ENCODE measurements at places on chromosomes 16 and 17.
A peak's percentile ranks its signal among the peaks of the same experiment; 100 is the strongest.

- no peak for DNase-seq
Observed at GRCh38 chr16:84537491-84538151, 33.2 kb upstream of the MEAK7 start.

GRCh38 chr17:48442819-48443218 lies 12.8 kb upstream of the SKAP1 start:
- no peak for DNase-seq

DNA sequence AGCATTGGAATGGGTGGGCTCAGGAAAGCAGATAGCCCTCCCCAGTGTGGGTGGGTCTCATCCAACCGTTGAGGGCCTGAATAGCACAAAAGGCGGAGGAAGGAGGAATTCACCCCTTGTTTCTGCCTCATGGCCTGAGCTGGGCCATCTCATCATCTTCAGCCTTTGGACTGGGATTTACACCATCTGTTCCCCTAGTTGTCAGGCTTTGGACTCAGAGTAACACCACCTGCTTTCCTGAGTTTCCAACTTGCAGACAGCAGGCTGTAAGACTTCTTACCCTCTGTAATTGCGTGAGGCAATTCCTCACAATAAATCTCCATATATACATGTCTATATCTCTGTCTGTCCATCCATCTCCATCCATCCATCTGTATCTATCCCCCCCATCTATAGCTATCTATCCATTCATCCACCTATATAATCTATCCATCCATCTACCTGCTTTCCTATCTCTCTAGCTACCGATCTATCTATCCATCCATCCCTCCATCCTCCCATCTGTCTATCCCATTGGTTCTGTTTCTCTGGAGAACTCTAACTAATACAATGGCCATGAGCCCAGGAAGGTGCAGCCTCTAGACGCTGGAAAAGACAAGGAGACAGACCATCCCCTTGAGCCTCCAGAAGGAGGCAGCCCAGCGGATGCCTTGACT lies 21.3 kb downstream of the DNAH17 start:
- no peak for DNase-seq

DNA sequence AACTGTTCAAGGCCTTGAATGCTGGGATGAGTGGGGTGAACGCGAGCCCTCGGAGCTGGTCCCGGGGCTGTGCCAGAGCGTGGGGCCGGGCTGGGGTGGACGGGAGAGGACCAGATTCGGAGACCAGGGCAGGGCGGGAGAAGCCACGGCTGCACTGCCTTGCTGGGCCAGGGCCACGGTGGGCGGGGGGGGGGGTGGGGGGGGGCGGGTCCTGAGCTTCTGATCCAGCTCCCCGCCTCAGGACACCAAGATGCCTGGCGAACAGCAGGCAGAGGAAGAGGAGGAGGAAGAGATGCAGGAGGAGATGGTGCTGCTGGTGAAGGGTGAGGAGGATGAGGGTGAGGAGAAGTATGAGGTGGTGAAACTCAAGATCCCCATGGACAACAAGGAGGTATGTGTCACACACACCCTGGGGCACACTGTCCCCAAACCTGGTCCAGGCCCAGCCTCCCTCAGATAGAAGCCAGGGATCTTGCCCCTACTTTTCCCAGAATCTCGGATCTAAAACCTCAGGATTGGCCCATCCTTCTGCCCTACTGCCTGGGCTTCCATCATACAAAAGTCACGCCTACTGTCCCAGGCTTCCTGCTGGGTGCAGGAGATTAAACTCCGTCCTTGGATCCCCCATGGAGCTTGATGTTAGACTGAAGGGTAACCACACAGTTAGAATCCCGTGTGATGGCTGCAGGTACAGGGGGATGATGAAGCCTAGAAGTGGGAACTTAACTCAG lies 563 bp downstream of the ZNF771 start:
- peak; percentile 65 for DNase-seq

GRCh38 chr16:29963021-29963743 lies 1.3 kb downstream of the TMEM219 start:
- DNase-seq: no peak

- DNase-seq: no peak
Observed at GRCh38 chr17:65509032-65509431, 52.4 kb downstream of the AXIN2 start.

DNA sequence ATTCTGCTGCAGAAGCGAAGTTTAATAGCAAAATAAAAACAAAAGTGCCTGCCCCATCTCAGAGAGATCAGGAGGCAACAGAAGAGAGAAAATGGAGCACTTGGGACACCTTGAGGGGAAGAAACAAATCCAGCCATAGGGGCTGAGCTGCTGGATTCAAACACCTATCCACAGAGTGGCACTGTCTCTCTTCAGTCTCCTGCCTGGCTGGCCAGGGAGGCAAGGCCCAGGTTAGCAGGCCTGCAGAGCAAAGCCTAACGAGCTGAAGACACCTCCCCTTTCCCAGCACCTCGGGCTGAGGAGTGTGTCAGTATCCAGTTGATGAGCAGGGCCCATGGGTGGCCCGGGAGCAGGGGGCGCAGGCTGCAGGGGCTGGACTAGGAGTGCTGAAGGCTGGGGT lies 8.8 kb upstream of the KRT31 start:
- DNase-seq: no peak

DNA sequence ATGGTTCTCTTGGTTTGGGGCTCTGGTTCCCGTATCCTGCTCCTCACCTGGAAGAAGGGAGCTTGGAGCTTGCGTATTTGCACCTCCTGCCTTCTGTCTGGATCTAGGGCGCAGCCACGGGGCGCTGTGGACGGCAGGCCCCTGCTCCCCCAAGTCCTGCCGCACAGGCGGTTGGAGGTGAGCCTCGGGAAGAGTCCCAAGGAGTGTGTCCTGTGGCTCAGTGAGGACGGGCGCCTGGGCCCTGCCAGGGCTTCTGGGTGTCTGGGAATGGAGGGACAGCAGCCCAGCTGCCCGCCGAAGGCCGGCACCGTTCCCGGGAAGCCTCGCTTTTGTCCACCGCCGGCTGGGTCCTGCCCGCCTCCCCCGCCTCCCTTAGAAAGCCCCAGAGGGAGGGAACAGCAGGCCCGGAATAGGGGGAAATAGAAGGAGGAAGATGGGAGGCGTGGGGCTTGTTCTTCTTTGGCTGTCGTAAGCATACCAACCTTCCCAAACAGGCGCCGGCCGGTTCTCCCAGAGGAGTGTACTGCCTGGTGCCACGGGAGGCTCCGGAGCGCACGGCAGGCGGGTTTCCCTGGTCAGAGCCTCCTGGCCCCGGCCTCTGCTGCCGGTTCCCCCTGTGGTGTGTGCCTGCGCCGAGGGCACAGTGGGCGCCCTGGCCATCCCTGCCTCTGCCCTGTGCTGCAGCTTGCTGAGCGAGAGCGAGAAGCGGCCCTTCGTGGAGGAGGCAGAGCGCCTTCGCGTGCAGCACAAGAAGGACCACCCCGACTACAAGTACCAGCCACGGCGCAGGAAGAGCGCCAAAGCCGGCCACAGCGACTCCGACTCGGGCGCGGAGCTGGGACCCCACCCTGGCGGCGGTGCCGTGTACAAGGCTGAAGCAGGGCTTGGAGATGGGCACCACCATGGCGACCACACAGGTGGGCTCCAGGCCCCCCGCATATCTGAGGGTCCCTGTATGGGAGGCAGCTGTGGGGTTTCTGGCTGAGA lies 1.8 kb downstream of the SOX8 start:
- no peak for DNase-seq

GRCh38 chr17:82235775-82236141 lies 6.9 kb downstream of the SLC16A3 start:
- DNase-seq: no peak

GRCh38 chr16:66905633-66906539 lies 12.8 kb downstream of the CDH16 start:
- DNase-seq: peak; percentile 60

DNA sequence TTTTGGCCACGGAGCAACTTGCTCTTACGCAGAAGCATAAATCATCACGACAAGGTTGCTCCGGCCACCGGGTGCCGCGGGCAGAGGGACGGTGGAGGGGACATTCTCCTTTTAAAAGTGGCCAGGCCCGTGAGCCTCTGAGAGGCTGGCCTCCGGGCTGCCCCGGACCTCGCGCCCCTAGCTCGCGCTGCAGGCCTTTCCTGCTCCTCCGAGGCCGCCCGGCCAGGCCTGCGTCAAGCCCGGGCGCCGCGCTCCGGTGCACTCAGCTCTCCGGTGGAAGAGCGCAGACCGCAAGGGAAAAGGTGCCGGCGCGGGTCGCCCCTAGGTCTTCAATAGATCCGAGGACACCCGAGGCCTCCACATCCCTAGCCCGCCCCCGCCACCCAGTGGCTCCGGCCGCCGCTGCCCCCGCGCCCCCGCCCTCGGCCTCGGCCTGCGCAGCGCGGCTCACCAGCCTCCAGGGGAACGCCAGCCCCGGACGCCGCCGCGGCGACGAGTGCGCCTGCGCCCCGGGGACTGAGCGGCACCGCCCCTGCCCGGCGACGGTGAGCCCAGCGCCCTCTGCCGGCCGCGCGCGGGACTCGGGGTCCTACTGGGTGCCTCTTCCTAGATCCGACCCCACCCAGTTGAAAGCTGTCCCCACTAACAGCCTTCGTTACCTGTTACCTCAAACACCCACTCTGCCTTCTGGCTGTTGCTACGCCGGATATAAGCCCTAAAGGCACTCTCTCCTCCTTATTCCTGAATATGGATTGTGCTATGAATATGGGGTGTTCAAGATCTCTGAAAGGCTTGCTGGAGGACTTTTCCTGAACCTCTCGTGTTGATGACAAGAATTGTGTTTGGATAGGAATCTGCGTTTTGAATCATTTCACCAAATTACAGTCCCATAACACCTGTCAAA lies at the start of gene LYRM9:
Gene LYRM9 (minus strand): TSS at position 500 of the 904 bp plus-strand sequence. CDS start 10,671 bp downstream, outside the sequence.
- DNase-seq: peak; percentile 89

GRCh38 chr17:66414561-66415175 lies 112.3 kb downstream of the PRKCA start:
- DNase-seq: no peak

- DNase-seq: no peak
Observed at GRCh38 chr17:8463099-8463498, 27.4 kb downstream of the NDEL1 start.

- DNase-seq: no peak
Observed at GRCh38 chr16:88194397-88195268, 188.1 kb upstream of the ZNF469 start.

- DNase-seq: no peak
Observed at GRCh38 chr16:24972608-24973220, 42.5 kb downstream of the ARHGAP17 start.

DNA sequence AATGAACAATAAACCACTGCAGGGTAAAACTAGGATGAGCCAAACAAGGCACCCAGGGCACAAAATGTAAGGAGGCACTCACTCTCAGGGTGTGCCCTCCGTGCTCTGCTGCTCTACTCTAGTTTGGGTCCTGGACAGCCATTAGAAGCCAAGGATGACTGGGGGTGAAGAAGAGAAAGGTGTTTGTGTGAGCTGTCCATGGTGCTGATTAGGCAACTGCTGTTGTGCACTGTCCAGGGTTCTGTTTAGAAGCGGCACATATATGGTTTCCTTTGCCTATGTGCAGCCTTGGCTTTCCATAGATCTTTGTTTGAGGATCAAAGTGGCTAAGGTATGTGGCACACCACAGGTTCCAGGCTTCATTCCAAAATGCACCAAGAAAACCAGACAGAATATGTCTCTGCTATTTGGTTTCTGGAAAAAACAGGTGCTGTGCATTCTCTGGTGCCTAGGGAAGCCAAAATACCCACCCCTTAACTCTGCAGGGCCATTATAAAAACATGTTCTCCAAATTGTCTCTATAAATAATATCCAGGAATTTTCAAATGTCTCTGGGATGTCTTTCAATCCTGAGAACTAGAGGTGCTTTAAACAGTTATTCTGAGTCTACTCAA lies 123.5 kb downstream of the CBLN1 start:
- DNase-seq: no peak

DNA sequence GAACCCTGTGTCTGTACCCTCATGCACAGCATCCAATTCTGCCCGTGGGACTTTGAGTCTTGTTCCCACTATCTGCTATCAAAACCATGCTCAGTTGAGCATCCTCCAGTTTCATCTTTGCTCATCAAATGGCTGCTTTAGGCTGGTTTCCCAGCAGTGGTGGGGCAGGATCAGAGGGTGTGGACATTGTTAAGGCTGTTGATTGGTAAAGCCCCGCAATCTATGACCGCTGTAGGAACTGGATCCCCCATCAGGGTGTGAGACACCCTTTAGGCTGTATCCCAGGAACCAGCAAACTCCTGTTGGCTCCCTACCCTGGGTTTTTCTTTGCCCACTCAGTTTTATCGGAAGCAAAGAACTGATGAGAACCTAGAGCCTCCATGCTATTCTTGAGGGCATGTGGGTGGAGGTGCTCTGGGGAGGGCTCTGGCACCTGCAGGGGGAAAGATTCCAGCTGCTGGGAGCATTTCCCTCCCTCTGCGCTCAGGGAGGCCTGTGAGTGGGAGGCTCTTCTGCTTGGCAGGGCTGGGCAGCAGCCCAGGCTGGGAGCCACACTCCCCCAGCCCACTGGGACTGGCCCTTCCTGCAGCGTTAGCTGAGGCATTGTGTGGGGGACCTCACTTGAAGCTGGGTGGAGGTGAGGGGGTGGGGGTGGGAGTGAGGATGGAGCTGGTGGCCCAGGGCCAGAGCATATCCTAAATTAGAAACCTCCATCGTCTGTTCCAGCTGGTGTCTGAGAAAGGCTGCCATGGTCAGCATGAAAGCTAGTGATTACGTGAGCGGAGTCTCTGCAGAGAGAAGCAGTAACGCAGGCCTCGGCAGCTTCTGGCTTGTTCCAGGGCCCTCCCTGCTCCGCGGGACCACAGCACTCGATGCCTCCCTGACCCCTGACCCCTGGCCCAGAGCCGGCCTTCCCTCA lies 160.6 kb downstream of the IRF8 start:
- no peak for DNase-seq
